ENCODE measurements at places on chromosomes 7 and 10.

DNA sequence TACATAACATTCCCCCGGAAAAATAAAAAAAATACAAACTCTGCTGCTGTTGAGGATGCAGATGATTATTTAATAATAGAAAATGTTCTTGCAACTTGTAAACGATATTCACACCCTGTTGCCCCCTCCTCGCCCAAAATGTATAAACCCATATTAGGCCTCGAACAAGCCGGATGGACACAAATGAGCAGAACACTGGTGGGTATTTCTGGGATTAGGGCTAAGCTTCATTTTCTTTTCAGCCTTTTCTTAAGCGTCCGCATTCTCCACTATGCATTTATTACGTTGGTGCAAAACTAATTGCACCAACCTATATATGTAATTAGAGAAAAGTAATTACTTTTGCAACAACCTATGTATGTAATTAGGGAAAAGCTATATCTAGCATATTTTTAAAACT is 349 bp upstream of the GNG11 start:
- DNase-seq: no peak

- no peak for DNase-seq
Observed at GRCh38 chr10:128462844-128463243, 336.6 kb upstream of the MKI67 start.

DNA sequence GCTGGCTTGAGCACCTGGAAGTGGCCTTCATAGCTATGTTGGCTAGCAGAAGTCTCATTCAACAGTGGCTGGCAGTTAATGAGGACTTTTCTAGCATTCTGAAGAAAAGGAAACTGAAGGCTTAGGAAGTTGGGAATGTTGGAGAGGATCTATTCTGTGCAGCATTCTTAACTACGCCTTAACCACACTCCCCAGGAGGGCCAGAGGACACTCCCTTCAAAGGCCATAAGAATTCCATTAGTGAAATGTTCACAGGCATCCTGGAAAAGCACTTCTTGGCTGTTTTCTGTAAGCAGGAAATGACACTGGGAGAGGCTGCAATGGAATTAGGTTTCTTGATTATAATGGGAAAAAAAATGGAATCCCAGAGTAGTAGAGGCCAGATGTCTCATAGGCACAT is 188.9 kb downstream of the ARHGAP12 start:
- no peak for DNase-seq

DNA sequence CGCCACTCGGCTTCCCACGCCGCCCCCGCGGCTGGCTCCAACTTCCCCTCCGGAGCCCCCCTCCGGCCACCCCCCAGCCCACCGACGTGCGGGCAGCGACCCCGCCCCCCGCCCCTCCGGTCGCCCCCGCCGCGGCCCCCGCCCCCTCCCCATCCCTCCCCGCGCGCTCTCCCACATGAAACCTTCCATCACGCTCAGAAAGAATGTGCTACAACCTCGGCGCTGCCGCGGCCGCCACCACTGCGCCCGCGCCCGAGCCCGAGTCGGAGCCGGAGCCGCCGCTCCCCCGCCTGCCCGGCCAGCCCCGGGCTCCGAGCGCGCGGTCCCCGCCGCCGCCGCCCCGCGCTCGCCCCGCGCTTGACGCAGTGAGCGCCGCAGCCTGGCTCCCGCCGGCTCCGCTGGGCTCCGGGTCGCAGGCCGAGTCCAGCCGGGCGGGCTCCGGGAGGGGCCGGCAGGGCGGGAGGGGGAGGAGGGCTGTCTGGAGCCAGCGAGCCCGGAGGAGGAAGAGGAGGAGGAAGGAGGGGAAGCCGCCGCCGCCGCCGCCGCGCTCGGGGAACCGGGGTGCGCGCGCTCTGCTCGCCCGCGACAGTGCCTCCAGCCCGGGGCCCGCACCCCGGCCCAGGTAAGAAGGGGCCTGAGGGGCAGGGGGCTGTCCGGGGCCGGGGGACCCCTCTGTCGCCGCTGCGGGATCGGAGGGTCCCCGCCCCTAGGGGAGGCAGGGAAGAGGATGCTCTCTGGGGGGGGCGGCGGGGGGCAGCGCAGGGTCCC is 4.3 kb upstream of the ELFN1 start:
- DNase-seq: peak; percentile 20

- no peak for DNase-seq
Observed at GRCh38 chr10:77430530-77430929, 207.1 kb downstream of the KCNMA1 start.

- no peak for DNase-seq
Observed at GRCh38 chr10:11208243-11208642, 190.6 kb downstream of the CELF2 start.

GRCh38 chr10:14023673-14024328 is 306.9 kb downstream of the FRMD4A start:
- no peak for DNase-seq

- DNase-seq: no peak
Observed at GRCh38 chr10:47206449-47207280, 93.3 kb upstream of the GDF10 start.

DNA sequence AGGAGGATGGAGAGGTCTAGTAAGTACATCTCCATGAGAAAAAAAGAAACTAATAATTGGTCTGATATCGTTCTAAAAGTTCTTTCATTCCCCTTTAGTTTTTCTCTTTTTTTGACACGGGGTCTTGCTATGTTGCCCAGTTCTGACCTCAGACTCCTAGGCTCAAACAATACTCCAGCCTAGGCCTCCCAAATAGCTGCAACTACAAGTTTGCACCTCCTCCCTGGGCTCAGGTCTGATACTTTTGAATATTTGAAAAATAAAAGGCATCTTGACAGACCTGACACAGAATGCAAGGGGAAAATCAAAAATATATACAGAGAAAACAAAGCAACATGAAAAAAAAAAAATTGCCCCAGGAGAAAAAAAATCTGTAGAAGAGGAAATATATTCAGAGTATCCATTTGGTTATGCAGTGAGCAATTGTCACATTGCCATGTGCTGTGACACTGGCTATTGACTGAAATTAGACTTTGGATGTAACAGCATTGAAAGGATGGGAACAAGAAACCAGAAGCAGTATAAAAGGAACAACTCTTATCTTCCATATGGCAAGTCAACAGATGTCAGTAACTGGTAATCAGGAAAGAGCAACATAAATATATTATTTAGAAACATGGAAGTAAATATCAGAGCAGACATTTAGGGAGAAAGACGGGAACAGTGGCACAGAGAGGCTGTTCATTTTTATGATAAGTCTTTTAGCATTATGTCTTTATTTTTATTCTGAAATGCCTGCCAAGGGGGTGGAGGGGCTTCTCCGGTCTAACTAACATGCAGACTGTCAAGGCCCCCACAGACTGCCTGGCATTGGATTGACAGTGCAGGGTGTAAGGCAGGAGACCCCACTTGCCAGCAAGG is 408.4 kb downstream of the PARD3 start:
- DNase-seq: no peak

DNA sequence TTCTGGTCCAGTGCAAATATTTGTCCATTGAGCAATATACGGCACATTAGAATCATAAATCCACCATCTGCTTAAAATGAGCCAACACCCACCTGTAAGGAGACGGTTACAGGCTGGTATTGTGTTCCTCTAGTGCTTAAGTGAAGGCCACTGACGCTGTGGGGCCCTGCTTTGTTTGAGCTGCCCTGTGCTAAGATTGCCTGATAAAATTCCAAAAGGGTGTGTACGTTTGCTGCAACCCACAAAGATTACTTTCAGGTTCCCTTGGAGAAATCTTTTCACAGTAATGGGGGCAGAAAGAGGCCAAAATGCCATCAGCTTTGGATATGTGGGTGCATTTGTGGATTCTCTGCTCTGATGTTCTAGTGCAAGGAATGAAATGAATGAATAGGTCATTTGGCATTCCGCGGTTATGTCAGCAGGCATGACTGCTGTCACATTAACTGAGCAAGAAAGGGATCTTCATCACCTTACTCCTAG is 34.4 kb downstream of the AGR3 start:
- peak; percentile 91 for DNase-seq

GRCh38 chr7:26813432-26813831 is 51.0 kb downstream of the SKAP2 start:
- no peak for DNase-seq

DNA sequence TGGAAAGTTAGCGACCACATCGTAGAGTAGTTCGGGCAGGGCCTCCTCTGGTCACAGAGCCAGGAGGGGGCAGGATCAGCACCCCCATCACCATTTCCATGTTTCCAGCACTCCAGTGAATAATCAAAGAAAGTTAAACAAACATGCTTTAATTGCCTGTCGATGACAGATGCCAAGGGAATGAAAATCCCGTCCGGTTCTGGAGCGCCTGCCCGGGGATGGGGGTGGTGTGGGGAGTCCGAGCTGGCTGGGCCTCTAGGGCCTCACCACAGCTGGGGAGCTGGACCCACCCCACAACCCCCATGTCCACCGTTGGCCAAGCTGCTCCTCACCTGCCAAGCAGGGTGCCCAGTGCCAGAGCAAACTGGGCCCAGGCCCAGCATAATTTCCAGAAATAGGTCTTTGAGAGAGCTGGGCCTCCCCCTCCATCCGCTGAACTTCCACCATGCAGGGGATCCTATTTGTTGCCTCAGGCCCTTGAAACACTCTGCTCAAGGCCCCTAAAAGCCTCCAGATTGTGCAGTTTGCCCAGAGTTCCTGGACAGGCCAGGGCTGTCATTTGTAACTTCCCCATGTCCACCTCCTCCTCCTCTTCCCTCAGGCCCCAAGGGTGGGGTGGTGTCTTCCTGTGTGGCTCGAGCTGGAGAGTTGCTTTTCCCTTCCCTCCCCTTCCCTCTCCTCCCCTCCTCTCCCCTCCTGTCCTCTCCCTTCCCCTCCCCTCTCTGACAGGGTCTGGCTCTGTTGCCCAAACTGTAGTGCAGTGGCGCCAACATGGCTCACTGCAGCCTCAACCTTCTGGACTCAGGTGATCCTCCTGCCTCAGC is 101.0 kb downstream of the MYL10 start:
- no peak for DNase-seq

- peak; percentile 8 for DNase-seq
Observed at GRCh38 chr10:60446851-60447250, 57.2 kb upstream of the ANK3 start.

- DNase-seq: peak; percentile 76
Observed at GRCh38 chr10:25405871-25406270, 231.1 kb downstream of the GPR158 start.

GRCh38 chr7:120168066-120168465 is 104.9 kb upstream of the KCND2 start:
- no peak for DNase-seq

DNA sequence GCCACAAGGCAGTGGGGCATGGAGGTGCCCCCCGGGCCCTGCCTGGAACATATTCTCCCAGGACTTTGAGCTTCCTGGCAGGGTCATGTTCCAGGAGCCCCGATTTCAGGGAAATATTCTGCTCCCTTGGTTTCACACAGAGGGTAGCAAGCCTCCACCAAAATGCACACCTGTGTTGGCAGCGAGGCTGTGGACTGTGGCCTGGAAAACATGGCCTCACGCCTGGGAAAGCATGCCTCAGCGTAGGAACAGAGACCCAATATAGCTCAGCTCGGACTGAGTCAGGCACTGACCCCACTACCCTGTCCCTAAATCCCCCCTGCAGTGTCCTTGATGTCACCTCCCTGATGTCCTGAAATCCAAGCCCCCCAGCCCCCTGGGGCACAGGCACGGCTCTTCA is 92.0 kb downstream of the KCNMA1 start:
- no peak for DNase-seq

DNA sequence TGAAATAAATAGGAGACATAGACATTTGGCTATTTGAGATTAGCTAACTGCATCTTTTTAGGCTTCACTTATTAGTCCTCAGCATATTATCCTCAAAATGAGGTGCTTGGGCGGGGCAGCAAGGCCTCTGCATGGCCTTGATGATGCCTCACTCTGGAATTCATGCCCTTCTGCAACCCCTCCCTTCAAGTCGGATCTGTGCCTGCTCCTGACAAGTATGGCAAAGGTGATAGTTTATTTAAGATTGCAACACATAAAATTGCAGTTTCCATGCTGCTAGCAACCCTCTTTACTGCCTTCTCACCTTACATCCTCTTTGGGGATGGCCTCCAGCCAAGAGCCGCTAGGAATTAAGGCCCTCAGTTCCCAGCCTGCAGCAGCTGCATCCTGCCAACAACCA is 241.3 kb upstream of the ADARB2 start:
- DNase-seq: no peak

- no peak for DNase-seq
Observed at GRCh38 chr10:120486671-120487205, 29.7 kb downstream of the PLPP4 start.

GRCh38 chr7:155738652-155739537 is 73.4 kb downstream of the SHH start:
- DNase-seq: peak; percentile 82

DNA sequence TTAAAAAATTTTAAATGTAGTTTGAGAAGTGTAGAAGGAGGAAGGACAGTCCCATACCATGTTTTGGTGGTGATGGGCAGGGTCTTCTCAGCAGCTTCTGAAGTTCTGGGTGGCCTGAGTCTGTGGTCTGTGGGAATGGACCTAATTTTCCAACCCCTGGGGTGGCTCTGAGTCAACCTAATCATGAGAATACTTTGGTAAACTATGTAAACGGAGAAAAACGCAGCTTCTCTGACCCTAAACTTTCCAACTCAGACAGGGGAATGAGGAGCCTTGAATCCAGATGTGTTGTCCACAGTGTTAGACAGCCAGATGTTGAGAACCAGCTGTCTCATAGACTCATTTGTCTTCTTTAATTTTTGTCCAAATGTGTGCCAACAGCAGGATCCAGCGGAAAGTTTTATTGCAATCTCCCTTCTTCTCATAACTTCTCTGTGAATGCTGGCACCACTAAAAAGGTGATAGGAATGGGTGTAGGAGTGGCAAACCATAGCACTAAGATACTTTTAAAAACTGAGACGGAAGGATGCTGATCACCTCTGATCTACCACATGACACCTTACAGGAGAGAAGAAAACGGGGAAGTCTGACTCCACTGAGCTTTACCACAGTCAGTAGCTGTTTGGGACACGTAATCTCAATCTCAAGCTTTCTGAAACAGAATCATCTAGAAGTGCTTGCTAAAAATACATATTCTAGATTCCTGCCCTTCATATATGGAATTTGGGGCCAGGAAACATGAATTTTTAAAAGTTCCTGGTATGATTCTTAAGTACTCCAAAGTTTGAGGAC is 90.5 kb upstream of the PHYHIPL start:
- DNase-seq: no peak

DNA sequence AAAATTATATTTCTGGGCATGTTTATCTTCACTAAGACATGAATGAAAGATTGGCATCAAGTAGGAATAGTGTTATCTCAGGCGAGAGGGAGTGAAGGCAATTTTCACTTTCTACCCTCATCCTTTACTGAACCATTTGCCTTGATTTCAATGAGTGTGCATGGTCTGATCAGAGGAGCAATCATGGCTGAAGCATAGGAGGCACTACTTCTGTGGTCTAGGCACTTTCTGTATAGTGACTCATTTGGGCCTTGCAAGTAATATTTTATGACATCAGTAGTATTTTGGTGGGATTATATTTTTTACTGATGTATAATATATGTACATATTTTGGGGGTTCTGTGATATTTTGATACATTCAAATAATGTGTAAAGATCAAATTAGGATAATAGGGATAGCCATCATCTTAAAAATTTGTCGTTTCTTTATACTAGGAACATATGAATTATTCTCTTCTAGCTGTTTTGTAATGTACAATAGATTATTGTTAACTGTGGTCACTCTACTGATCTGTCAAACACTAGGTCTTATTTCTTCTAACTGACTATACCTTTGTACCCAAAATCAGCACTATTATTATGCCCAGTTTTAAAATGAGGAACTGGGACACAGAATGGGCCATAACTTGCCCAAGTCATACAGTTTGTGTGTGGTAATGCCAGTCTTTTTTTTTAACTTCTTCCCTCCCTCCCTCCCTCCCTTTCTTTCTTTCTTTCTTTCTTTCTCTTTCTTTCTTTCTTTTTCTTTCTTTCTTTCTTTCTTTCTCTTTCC is 101.9 kb downstream of the RAB11FIP2 start:
- DNase-seq: no peak

GRCh38 chr10:51311228-51311627 is 236.9 kb downstream of the PRKG1 start:
- DNase-seq: no peak
